Cardiac fibroblast (primary cell): ENCODE measurements at places on chromosomes 16 and 17.

DNA sequence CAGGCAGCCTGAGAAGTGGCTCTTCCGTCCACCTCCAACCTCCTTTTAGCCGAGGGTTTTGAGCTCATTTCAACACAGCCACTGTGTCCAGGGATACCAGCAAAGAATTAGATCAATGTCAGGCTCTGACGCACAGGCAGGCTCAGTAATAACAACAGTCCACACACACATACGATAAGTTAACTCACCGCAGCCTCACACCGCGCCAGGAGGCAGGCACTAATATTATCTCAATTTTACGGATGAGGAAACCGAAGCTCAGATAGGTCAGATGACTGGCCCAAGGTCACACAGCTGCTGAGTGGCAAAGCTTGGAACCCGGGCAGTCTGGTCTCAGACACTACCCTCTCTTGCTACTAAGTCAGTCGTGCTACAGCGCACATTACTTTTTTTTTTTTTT is 22.9 kb downstream of the ABR start:
- DNase-seq, result no peak

GRCh38 chr17:78425429-78425828 is 47.0 kb downstream of the PGS1 start:
- DNase-seq, result no peak

GRCh38 chr16:78325468-78326352 is 226.3 kb downstream of the WWOX start:
- no peak for DNase-seq

DNA sequence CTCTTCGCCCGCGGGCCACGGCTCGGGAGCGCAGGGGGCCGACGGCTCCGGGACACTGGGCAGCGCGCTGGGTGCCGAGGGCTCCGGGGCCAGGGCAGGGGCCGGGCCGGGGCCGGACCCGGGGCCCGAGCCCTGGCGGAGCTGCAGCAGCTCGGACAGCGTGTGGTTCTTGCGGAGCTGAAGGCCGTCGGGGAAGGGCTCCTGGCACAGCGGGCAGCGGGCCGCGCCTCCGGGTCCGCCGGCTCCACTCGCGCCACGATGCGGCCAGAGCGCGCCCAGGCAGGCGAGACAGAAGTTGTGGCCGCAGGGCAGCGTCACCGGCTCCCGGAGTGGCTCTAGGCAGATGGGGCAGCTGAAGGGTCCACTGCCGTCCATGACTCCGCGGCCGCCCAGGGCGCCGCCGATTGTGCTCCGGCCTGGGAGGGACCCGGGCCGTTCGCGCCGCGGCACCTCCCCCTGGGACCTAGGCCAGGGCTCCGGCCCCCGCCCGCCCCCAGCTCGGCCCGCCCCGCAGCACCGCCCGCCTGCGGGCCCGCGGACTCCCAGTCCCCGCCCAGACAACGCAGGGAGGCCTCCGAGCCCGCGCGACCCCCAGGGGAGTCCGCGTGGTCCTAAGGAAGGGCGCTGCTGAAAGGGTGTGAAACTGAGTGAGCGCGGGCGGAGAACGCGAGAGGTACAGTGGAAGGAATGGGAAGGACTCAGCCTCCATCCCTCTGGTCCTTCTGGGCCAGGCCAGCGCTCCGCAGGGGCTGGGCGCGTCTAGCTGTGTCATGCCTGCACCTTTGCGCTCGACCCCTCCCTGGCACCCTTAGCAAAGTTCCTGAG is at the start of gene TRIM47:
Gene TRIM47 (minus strand): TSS at position 408 of the 825 bp plus-strand sequence. CDS start 33 bp downstream, at position 375.
- peak; percentile 88 for DNase-seq

DNA sequence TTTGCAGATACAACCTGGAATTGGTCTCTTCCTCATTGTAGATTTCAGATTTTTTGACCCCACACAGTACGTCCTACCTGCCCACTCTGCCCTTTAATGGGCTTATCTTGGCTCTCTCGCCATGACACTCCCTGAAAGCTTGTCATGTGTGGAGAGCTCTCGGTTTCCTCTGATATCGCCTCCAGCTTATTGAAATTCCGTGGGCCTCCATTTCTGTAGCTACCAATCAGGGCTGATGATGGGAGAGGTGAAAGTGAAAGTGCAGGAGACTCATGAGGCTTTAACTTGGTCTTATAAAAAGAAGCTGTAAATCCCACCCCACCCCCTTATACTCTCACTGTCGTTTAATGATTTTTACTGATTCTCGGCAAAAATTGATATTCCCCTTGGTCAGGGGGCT is 17.7 kb downstream of the HOXB1 start:
- DNase-seq, result peak; percentile 26

DNA sequence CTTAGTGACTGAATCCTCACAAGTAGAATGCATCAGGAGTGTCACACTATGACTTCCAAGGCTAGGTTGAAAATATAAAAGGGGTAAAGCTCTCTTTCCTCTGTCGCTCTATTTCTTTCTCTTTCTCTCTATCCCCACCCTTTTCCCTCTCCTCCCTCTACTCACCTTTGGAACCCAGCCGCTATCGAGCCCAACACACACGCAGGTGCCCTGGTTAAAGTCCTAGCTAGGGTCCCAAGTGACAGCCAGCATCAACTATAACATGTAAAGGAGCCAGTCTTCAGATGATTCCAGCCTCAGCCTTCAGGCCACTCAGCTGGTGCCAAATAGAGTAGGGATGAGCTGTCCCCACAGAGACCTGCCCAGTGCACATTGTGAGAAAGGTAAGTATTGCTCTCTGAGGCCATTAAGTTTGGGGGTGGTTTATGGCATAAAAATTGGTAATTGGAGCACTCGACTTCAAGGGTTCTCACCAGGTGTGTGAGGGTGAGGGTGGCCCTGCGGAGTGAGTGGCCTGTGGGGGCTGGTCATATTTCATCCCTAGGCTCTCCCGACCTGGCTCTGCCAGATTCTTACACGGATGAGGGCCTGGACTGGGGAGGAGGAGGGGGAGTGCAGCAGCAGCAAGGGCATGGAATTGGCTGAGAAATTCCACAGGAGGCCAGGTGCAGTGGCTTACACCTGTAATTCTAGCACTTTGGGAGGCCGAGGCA is 14.9 kb upstream of the C16orf54 start:
- DNase-seq, result no peak

DNA sequence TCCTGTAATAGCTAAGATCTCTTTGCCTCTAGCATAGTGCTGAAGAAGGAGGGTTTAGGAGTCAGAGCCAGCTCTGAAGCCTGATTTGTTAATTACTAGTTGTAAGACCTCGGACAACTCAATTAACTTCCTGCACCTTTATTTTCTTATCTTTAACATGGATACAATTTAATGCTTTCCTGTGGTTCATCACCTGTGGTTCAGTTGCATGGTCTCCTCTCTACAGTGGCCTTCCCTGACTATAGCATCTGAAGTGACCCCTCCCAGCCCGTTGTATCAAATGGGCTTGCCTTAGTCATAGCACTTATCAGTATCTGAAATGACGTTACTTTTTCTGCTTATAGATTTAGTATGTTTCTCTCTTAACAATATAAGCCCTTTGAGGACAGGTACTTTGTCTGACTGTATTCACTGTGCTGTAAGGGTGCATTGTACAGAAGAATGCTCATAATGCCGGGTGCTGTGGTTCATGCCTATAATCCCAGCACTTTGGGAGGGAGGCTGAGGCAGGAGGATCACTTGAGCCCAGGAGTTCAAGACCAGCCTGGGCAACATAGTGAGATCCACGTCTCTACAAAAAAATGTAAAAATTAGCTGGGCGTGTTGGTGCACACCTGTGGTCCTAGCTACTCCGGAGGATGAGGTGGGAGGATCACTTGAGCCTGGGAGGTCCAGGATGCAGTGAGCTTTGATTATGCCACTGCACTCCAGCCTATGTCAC is 2.6 kb upstream of the NDE1 start:
- DNase-seq, result no peak

GRCh38 chr16:8920645-8921346 is 38.6 kb downstream of the LITAFD start:
- DNase-seq, result no peak

GRCh38 chr17:3815925-3816324 is 14.9 kb upstream of the ITGAE start:
- no peak for DNase-seq

- no peak for DNase-seq
Observed at GRCh38 chr17:62852195-62852594, 44.1 kb upstream of the MARCHF10 start.

GRCh38 chr17:58516644-58517377 is 2.4 kb upstream of the MTMR4 start:
- no peak for DNase-seq

DNA sequence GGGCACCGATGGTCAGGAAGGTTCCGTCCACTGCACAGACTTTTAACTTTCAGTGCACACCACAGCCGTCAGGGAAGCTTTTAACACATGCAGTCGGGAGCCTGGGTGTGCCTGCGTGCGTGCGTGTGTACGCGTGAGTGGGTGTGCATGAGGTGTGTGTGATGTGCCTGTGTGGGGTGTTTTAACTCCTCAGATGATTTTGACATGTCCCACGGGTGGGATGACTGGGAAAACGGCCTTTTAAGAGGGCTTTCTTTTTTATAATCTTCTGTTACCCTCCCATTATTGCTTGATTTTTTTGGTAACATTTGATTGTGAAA is 152.7 kb upstream of the CHMP6 start:
- no peak for DNase-seq

- DNase-seq, result peak; percentile 34
Observed at GRCh38 chr17:47708864-47709541, 15.0 kb downstream of the TBKBP1 start.

DNA sequence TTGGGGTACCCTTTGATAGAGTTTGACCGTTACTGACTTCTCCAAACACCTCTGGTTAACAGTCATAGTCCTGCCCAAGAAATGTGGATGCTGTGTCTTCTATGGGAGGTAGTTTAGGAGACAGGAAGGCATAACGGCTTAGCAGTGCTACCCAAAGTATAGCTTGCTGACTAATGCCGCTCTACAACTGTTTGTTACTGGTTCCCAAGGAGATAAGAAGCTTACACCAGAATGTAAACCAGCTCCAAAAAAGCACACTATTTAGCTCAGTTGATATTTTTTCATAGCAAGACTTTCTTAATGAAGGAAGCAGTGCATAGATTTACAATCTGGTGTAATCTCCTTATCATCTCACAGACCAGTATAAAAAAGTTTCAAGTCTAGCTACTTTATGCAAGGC is 95.7 kb downstream of the HS3ST3B1 start:
- peak; percentile 12 for DNase-seq

GRCh38 chr17:81528384-81528650 is 140 bp downstream of the FSCN2 start:
- no peak for DNase-seq

DNA sequence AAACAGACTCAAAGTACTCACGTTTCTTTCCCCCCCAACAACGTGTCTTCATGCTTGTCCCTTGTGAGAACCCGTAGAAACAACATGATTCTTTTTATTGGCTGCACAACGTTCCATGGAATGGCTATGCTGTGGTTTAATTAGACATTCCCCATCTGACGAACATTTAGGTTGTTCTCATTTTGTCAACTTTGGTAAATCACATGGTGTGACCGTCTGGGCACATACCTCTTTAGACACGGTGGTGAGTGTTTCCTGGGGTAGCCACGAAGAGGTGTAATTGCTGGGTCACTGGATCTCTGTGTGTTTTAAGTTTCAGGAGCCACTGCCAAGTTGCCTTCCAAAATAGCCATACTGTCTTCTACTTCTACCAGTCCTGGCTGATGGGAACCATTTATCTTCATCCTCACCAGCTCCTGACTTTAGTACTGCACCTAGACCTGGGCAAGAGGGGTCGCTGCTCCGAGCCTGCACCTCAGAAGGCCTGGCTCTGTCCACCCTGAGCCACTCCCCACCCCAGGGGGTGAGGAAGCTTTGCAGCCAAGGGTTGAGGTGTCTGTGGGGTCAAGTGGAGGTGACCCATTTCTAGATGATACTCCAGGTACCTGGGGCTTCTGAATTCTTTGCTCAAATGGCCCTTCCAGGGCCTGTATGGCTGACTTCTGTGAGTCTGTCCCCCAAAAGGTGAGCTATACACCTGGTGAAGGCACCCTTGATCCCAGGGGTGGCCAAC is 84.7 kb downstream of the IRX5 start:
- no peak for DNase-seq

- no peak for DNase-seq
Observed at GRCh38 chr17:35041390-35041789, 22.1 kb downstream of the RFFL start.

DNA sequence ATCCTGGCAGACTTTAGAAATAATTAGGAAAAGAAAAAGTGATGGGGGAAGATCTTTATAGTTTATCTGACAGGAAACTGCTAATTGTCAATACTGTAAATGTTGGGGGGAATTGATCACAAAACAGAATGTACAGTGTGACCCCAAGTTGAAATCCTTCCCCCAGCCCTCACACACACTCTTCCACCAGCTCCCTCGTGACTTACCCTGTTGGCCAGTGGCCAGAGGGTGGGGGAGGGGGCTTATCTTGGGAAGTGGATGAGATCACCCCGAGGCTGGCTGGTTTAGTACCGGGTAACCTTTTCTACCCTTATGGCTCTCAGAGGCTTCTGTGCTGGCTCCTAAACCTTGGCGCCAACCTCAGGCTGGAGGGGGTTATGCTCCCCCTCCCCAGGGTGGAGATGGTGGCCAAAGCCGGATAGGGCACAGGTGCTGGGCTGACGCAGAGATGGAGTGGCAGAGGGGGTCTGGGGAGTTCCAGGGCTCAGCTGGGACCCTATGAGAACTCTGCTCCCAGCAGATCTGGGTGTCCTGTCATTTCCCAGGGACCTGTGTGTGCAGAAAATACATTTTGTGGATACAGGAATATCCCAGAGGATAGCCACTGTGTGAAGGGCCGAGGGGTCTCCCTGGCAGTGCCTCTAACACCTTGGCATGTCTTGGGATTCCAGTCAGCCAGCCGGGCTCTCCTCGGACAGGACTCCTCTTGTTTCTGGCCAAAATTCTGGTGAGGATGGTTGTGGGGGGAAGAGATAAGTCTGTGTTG is 18.6 kb downstream of the CDH16 start:
- DNase-seq, result peak; percentile 80

GRCh38 chr17:4307179-4307930 is 43.6 kb upstream of the ANKFY1 start:
- no peak for DNase-seq

DNA sequence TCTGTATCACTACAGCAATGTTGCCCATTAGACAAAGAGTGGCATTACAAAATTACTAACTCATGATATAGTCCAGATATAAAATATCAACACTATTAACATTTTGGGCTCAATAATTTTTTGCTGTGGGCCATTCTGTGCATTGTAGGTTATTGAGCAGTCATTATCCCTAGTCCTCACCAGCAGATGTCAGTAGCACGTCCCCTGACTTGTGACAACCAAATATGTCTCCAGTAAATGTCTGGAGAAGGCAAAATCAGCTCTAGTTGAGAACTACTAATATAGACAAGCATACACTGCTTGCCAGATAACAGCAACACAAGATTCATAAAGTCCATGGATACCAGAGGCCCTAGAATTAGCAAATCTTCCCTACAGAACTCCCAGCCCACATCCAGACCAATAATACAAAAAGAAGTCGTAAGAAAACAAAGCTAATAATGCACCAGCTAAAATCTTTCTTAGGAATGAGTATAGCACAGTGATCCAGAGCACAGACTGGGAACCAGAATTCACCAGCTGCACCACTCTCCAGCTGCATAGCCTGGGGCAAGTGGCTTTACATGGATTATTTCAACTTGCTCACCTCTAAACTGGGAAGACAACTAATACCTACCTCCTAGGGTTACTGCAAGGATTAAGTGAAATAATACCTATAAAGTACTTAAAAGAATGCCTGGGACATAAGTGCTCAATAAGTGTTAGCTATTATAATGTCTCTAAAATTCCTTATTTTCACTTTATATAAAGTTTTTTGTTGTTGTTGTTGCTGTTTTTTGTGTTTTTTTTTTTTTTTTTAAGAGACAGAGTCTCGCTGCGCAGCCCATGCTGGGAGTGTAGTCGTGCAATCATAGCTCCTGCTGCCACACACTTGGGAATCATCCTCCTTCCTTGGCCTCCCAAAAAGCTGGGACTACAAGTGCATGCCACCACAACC is 23.7 kb downstream of the HELZ start:
- DNase-seq, result peak; percentile 73
